Activated naive CD4-positive, alpha-beta T cell treated with anti-CD3 and anti-CD28 coated beads, Interleukin-2, amount 50 U/mL, for 72 hours (primary cell): ENCODE measurements at places on chromosomes 3 and 15. TPM values are rescaled to one million over a fixed set of nuclear protein-coding genes. Genes with fewer than 3 reads are reported as not detected.

- no peak for DNase-seq
These were observed 43.0 kb upstream of the GLCE start for GRCh38 chr15:69117431-69117871.

DNA sequence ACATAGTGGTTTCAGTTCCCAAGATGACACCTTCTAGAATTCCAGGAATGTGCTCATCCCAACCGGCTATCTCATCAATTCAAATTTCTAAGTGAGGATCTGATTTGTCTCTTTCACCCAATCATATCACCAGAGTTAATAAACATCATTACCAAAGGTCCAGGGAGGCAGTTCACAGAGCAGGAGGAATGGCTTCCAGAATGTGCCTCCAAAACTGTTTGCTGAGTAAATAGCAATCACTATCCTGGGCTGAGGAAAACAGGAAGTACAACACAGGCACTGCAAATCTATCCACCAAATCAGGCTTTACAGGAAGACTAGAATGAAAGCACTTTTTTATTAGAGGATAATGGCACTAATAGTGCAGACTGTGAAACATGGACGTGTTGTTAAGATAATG lies 61.5 kb downstream of the OSBPL10 start:
- no peak for DNase-seq

SPG21 gene
- 90.4 TPM for total RNA-seq

GXYLT2 gene
- total RNA-seq: not detected

GRCh38 chr3:39254806-39255449 lies 24.9 kb downstream of the CX3CR1 start:
- DNase-seq: no peak

- DNase-seq: no peak
These were observed 32.2 kb upstream of the CDCP1 start for GRCh38 chr3:45178183-45179023.

OR4M2 gene
- not detected for total RNA-seq

DNA sequence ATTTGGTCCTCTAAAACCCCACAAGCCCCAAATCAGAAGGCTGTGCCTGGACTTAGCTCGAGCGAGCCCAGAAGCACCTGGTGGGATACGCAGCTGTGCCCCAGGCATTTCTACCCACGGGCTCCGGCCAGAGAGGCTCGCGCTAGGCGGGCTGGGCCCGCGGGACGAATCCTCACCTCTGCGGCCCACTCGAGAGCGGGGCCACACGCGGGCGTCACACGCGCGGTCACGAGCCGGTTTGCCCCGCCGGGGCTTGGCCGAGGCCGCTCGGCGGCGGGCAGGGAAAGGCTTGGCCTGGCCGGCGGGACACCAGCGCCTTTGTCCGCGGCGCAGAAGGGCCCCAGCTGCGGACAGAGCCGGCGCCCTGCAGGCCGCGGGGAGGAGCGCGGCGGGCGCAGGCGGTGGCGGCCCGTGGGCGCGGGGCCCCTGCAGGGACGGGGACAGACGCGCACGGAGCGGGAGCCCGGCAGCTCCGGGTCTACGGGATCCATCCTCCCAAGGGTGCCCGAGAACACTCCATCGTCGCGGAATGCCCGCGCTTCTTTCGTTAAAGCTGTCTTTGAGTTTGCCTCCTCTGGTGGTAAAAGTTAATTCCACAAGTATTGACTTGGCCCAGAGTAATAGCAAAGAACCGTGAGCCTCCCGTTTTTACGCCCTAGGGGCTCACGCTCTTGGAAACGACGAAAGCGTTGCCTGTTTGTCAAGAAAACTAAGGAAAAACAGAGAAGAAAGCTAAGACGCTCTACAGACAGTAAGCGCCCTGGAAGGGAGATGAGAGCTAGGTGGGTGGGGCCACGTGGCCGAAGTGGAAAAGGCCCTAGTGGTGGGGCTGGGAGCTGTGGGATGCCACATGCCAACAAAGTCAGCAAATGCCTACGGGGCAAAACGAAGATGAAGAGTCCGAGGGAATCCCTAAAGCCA lies 26.4 kb downstream of the TYRO3 start:
- DNase-seq: no peak

DNA sequence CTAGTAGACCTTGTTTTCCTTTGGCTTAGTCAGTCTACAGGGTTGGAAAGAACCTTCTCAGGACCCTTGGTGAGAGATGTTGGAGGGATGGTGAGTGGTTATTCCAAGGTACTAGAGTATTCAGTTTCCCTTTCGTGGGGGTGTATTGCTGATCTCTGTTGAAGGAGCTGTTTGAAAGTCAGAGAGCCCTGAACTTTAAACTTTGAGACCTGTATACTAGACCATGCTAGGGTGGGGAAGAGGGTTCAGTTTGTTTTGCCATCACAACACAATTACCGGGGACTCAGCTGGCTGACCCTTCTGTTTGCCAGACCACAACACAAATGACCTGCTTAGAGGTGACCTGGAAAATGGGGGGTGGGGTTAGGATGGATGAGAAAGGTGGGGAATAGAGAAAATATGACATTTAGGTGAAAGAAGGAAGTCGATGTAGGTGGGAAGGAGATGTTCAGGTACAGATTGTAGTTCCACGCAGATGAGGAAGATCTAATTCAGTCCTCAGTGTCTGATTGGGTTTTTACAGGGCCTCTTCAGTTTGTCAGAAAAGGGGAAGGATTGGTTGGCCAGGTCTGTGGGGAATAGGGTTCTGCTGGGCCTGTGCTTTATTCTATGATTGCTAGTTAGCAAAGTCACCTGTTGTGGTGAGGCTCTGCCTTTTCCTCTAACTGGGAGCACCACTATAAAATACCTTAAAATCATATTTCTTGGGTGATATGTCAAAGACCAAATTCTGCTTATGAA lies 6.8 kb downstream of the UBE2E2 start:
- no peak for DNase-seq

- DNase-seq: no peak
These were observed 65.8 kb upstream of the CFAP20DC start for GRCh38 chr3:59115364-59116232.

GRCh38 chr3:158839966-158840365 lies 38.1 kb downstream of the MFSD1 start:
- DNase-seq: no peak

DNA sequence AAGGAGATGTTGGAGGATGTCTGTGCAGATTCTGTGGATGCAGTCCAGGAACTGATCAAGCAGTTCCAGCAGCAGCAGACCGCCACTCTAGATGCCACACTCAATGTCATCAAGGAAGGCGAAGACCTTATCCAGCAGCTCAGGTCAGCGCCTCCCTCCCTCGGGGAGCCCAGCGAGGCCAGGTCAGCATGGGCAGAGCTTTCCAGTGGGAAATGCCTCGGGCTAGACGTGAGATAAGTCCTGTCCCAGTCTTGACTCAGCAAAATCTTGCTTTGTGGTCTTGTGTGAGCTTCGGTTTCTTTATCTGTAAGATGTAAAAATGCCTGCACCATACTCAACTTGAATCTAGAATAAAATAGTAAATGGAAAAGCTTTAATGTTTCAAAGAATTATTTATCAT lies 335.1 kb upstream of the UMPS start:
- no peak for DNase-seq

DNA sequence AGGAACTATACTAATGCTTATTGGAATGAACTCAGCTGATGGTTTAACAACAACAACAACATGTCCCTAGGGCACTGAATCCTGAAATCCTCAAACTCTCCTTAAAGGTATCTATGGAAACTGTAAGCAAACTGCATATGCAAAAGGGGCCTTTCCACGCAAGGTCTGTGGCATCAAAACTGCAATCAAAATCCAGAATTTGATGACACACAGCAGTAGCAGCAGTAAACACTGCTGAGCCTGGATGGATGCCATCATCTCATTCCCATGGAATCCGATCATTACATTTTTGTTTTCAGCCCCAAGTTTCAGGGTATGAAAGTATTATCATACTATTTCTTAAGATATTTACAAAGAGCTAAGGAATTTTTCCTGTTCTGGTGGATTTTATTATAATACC lies 399.7 kb downstream of the VPS13C start:
- no peak for DNase-seq

DNA sequence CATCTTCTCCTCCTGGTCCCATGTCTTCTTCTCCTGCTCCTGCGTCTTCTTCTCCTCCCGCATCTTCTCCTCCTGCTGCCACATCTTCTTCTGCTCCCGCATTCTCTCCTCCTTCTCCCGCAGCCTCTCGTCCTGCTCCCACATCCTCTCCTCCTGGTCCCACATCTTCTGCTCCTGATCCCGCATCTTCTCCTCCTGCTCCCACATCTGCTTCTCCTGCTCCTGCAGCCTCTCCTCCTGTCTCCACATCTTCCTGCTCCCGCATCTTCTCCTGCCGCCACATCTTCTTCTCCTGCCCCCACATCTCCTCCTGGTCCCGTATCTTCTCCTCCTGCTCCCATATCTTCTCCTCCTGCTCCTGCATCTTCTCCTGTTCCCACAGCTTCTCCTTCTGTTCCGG lies 6.4 kb downstream of the GOLGA6L2 start:
- no peak for DNase-seq

FANCD2OS gene
- not detected for total RNA-seq

- DNase-seq: no peak
These were observed 29.5 kb downstream of the ATOSA start for GRCh38 chr15:52649686-52650085.

GRCh38 chr15:81303244-81304225 lies 20.4 kb downstream of the STARD5 start:
- peak; percentile 51 for DNase-seq

DNA sequence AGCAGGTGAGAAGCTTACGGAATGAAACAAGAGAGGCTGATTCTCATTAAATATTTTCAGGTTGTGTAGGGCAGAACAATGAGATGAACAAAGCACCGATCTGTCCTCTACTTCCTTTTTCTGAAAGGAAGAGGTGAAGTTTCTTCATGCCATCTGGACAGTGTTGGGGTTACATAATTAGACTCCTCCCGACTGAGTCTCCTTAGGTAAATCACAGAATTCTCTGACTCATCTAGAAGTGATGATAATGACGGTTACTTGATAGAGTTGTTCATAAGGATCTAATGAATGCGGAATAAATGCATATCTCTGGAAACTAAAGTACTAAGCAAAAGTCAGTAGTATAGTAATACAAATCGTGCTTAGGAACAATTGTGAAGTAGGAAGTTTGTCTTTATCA lies 21.2 kb downstream of the CRTC3 start:
- no peak for DNase-seq

DNA sequence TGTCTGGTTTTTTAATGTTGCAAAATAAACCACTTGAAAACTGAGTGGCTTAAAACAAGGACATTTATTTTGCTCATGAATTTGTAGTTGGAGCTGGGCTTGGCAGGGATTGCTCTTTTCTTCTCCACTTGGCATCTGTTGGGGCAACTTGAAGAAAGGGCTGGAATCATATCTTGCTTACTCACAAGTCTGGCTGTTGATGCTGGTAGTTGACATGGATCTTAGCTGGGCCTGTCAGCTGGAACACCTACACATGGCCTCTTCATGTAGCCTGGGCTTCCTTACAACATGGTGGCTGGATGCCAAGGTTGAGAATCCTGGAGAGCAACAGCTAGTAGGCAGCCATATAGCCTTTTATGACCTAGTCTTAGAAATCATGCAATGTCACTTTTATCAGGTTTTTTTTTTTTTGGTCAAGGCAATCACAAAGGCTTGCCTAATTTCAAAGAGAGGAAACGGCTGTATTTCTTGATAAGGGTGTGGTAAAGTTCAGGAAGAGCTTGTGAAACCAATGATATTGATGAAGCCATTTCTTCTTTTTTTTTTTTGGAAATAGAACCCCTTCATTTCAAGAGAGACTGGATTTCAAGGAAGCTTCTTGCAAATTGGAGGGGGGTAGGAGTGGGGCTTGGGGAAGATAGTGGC lies 262.1 kb downstream of the IL20RB start:
- no peak for DNase-seq

DNA sequence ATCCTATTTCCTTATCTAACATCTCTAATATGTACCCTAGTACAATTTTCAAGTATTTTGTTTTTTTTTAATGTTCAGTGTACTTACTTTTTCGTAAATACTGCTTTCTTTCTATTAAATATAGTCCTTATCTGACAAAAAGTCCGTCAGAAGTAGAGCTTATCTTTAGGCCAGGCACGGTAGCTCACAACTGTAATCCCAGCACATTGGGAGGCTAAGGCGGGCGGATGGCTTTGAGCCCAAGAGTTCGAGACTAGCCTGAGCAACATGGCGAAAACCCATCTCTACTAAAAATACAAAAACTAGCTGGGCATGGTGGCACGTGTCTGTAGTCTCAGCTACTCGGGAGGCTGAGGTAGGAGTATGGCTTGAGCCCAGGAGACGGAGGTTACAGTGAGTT lies 41.1 kb downstream of the USP3 start:
- DNase-seq: no peak

DNA sequence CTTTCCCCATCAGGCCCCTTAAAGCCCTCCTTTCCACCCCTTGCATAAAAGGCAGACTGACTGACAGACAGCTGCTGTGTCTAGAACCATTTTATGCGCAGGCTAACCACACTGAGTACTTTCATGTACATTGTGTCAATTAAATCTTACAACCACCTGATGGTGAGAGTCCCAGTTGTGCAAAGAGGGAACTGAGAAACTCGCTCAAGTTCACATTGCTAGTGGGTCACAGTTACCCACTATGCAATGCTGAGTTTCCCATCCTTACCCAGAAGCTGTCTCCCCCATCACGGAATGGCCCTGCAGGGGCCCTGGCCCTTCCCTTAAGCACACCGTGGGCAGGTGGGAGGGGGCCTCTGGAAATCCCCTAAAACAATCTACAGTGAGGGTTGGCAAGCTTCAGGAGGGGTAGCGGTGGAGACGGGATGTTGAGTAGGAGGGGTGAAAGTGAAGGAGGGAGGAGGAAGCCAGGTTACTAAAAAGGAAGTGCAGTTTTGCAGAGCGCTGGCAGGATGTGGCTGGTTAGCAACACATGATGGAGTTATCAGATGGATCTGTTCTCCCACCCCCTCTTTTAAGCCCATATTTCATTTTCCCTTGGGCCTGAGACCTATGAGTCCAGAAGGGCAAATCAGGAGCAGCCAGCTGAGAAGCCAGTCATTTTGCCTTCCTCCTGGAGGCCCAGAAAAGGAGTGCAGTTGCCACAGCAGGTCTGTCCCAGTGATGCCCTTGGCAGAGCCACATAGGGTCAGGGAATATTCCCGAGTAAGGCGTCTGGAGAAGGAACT lies 30.0 kb downstream of the STARD5 start:
- DNase-seq: peak; percentile 80

DNA sequence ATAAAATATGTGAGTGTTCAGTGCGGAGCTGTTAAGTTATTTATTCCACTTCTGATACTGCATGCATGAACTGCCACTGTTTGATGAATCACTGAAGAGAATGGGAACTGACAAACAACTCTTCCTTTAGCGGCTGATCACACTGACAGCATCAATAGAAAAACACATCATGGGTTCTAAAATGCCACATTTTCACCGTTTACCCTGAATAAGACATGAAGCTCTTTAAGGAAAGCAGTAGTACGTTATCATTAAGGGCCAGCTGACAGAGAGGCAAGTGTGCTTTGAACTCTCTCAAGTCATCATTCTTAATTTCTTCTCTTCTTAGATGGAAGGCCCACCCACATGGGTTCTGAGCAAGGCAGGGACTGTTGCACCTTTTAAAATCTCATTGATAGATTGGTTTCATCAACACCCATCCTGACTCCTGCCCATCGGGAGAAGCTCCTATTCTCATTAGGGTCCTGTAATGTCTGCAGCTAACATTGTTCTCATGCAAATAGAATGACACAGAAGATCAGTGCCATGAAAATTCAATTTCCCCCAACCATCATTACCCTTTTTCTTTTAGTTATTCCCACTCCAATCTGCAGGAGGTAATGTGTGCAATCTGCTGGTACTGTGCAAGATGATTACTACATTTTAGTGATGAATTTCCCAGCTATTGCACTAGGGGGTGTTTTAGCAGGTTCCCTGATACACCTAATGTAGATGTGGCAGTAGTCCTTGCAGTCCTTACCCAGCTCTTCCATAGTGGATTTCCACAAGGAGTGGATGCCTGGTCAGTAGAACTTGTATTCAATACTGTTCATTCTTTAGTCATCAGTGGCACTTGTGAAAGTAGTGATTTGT lies 119.1 kb downstream of the ROBO2 start:
- no peak for DNase-seq
